GM20000 (cell line): ENCODE measurements at places on chromosomes 2 and 18.

DNA sequence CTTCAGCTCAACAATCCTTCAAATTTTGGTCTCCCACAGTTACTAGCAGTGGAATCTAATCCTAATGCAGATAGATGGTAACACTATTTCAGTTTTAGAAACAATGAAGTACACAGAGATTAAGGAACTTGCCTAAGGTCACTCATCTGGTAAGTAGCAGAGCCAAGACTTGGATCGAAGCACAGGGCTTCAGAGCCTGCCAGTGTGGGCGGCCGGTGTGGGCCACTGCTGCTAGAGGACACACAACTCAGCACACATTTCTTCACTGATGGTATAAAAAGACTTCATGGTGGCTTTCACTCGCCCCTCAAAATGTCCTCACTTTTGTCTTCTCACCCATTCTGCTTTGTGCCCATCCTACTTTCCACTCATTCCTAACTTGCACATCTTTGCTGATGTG, 11.1 kb downstream of the C2orf74 start:
- no peak for DNase-seq

GRCh38 chr18:14179306-14179705, 47.1 kb upstream of the ZNF519 start:
- peak; percentile 21 for DNase-seq

- DNase-seq, result no peak
These were observed 19.2 kb downstream of the ODC1 start for GRCh38 chr2:10428924-10429323.

- no peak for DNase-seq
These were observed 239.3 kb downstream of the TWIST2 start for GRCh38 chr2:239087046-239087710.
